ENCODE measurements at places on chromosomes 7 and 10.

GRCh38 chr10:86699991-86700840 is 31.9 kb downstream of the LDB3 start:
- peak; percentile 30 for DNase-seq

DNA sequence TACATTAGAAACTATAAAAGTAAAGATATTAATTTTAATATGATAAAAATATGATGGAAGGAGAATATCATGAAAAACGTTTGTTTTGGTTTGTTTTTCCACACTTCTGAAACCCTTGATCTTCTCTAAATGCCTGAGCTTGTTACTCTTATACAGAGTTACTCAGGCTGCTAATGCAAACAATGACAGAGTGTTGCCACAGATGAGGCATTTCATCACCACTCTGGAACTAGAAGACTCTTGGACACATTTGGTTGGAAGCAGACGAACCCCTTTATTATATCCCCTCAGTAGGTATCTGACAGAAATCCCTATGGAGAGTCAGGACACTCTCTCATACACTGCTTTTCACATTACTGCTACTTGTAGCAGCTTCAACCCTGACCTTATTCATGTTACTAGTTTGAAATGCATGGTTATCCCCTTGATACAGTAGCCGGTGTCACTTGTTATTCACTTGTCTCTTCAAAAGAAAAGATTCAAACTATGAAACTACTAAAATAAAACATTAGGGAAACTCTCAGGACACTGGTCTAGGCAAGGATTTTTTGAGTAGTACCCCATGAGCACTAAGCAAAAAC is 66.9 kb downstream of the SEMA3C start:
- no peak for DNase-seq

DNA sequence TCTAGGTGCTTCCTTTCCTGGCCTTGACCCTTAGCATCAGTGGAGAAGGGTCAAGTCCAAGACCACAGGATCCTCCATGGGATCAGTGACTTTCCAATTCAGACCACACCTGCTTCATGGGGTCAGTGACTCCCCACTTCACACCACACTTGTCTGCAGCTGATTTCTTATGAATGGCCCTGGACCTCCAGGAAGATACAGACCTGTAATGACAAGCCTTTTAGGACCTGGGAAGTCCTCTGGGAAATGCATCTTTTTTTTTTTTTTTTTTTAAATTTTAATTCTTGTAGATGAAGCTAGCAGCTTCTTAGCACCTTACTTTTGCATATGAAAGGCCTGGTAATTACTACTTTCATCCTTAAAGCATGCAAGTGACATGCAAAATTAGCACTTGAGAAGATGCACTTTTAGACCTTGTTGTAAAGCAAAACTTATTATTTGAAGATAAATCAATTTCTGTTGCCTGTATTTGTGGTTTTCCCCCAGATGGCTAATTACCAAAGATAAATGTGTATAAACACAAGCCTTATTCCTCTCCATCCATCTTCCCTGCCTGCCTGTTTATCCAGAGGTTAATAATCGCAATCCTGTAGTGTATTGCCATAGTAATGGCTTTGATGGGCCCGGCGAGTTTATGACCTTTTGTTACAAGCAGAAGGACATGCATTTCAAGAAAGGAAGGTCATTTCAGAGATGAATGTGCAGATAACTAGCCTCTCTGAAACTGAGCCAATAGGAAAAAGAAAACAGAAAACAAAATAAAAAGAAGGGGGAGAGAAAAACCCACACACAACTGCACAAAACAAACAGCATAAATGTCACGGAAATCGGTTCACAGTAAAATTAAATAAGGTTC is 1018.7 kb downstream of the TYW1 start:
- DNase-seq, result no peak

- peak; percentile 9 for DNase-seq
Measured at GRCh38 chr7:2011266-2012043, 221.3 kb downstream of the MAD1L1 start.

DNA sequence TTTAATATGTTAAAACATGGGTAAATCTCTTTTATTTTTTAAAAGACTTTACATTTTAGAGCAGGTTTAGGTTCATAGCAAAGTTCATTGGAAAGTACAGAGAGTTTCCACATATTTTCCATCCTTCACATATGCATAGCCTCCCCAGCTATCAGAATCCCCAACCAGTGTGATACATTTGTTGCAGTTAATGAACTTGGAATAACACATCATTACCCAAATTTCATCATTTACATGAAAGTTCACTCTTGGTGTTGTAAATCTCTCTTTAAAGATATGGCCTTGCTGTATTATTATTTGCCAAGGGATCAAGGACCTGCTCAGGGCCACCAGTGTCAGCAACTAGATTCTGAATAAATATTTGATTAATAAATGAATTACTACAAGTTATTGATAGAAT is 263.4 kb downstream of the CDK14 start:
- no peak for DNase-seq

GRCh38 chr7:2472739-2473138 is 3.5 kb downstream of the GRIFIN start:
- no peak for DNase-seq

- no peak for DNase-seq
Measured at GRCh38 chr10:16965344-16965616, 148.1 kb upstream of the RSU1 start.

DNA sequence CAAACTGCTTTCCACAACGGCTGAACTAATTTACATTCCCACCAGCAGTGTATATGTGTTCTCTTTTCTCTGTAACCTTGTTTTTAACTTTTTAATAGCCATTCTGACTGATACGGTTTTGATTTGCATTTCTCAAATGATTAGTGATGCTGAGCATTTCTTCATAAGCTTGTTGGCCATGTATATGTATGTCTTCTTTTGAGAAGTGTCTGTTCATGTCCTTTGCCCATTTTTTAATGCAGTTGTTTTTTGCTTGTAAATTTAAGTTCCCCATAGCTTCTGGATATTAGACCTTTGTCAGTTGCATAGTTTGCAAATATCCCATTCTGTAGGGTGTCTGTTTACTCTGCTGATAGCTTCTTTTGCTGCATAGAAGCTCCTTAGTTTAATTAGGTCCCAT is 6.1 kb downstream of the ZNF786 start:
- no peak for DNase-seq

- DNase-seq, result no peak
Measured at GRCh38 chr7:42747044-42747443, 164.8 kb downstream of the C7orf25 start.

DNA sequence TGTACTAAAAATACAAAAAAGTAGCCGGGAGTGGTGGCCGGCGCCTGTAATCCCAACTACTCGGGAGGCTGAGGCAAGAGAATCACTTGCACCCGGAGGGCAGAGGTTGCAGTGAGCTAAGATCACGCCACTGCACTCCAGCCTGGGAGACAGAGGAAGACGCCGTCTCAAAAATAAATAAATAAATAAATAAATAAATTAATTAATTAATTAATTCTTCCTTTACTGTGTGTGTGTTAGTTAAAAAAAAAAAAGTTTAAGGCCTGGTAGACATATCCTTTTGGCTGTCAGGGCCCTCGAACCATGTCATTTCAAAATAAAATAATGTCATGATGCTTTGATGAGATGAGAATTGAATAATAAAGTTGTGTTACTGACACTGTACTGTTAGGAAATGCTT is 81.3 kb downstream of the ZNF467 start:
- DNase-seq, result no peak

DNA sequence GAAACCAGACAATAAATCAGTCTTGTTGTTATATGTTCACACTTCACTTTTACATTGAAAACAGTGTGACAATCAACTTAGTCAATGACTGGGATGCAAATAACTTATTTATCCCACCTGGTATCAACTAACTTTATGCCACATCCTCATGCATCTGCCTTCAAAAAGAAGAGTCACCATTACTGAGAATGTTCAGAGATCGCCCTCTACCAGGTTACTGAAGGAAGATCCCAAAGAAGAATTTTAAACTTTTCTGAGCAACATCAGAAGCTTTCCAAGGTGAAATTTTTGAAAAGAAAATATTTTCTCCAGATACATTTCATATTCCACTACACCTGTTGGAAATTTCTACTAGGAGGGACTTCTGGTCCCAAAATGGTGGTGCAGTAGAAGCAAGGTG is 359.5 kb downstream of the PTPRN2 start:
- no peak for DNase-seq

DNA sequence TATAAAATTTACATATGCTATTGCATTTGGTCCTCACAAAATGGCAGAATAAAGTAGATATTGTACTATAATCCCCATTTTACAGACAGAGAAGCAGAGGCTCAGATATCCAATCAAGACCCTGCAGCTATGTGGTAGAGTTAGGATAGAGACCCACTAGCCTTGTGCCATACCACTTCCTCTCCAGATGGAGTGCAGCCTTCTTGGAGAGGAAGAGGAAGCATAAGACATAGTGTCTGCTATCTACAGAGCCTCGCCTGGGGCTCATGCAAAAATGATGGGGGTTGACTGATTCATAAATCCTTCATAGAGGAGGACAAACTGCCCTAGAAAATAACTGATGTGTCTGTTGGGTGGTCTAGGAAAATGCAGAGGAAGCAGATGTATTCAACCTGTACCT is 447.3 kb downstream of the KCNMA1 start:
- no peak for DNase-seq

DNA sequence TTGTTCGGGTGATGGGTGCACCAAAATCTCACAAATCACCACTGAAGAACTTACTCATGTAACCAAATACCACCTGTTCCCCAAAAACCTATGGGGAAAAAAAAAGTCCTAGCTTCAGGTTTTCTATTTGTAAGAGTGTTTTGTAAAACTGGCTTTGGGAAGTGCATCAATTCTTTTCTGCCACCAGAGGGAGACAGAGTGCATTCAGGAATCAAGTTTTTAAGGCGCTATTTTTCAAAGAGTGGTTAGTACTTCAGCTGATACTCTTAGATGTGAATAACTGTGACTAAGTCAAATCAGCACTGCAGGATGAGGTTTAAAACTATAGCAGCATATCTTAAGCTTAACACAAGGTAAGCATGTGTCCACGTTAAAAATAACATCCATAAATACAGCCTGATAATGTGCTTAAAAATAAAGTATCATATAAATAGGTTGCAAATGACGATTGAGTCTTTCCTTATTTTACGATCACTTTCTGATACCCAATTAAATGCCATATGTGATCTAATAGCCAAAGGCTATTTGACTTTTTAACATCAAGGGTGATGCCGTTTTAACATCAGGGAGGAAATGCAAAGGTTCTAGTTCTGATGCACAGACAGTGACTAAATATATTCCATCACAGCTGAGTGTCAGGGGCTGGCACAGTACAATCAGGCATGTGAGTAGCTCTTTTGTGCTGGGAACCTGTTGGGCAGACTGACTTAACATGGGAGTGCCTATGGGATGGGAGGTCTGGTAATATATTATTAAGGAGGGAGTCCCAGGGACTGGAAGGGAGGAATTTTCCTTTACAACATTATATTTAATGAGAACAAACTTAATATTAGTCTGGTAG is 10.6 kb upstream of the LYZL2 start:
- DNase-seq, result no peak

GRCh38 chr10:77835669-77836086 is 90.9 kb downstream of the DLG5 start:
- peak; percentile 53 for DNase-seq

GRCh38 chr10:120493411-120494312 is 36.6 kb downstream of the PLPP4 start:
- no peak for DNase-seq

GRCh38 chr7:99551334-99551733 is 580 bp downstream of the FAM200A start:
- DNase-seq, result no peak

- DNase-seq, result no peak
Measured at GRCh38 chr7:133056370-133057238, 25.3 kb downstream of the CHCHD3 start.

DNA sequence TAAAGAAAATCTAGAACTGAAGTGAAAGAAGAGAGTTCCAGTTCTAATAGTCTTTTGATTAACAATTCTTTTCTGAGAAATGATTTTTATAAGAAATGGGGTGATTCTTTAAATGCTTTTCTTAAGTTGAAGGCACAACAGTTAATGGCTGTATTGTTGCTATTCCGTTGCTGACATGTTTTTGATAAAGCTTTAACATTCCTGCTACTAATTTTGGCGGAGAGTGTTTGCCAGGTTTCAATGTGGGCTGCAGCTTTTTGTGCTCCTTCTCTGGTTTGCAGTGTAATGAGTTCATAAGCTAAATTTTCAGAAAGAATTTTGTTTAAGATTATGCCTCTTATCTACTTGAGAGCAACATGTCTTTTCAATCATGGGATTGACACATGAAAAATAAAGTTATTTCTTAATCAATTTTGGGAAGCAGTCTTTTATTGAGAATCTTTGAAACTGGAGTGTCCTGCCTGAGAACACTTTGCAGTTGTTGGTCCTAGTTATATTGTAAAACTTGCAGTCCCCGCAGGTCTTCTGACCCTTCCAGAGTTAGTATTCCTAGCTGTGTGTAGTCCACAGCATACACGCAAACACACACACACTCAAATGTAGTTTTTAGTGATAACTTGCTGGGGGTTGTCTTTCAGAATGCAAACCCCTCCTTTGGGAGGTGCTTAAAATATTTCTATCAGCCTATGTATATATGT is 56.7 kb downstream of the COL17A1 start:
- DNase-seq, result no peak

- no peak for DNase-seq
Measured at GRCh38 chr7:99739699-99740572, 4.9 kb upstream of the CYP3A7 start.

- DNase-seq, result no peak
Measured at GRCh38 chr10:94427166-94427565, 24.8 kb downstream of the TBC1D12 start.

GRCh38 chr7:133339772-133340171 is 86.9 kb downstream of the EXOC4 start:
- DNase-seq, result no peak

DNA sequence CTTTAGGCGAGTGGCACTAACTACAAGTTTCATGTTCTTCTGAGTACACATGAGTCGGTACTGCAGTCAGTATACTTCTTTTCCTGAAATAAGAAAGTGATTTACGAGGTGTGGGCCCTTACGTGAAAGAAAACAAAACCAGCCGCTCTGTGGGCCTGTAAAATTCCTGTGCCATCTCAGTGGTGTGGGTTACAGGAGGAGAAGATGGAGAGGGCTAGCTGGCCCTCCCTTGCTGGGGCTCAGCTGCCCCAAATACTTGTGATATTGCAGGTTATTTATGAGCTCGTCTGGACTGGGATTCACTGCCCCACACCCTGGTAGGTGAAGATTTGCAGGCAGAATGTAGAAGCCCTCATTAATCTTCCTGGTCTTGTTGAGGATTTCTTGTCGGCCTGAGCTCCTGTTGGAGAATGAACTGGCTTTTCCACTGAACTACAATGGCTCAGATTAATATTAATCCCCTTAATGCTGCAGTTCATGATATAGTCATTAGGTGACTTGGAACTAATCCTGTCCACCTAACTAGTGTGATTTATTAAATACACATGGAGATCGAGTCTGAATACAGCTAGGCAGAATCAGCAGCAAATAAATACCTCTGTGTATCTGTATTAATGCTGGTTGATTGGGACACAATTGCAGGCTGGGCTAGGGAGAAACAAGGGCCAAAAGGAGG is 68.0 kb downstream of the GBF1 start:
- no peak for DNase-seq

- no peak for DNase-seq
Measured at GRCh38 chr7:158778471-158778870, 50.8 kb downstream of the ESYT2 start.

GRCh38 chr7:150569245-150569955 is 2.2 kb downstream of the GIMAP4 start:
- DNase-seq, result no peak

- DNase-seq, result no peak
Measured at GRCh38 chr7:23191022-23191421, 9.2 kb downstream of the NUP42 start.

GRCh38 chr10:52466464-52466863 is 152.4 kb downstream of the DKK1 start:
- DNase-seq, result no peak
